ENCODE measurements at places on chromosomes 12 and 14.
A peak's percentile ranks its signal among the peaks of the same experiment; 100 is the strongest.

GRCh38 chr12:76871082-76871481 lies 7.7 kb downstream of the CSRP2 start:
- DNase-seq = no peak

DNA sequence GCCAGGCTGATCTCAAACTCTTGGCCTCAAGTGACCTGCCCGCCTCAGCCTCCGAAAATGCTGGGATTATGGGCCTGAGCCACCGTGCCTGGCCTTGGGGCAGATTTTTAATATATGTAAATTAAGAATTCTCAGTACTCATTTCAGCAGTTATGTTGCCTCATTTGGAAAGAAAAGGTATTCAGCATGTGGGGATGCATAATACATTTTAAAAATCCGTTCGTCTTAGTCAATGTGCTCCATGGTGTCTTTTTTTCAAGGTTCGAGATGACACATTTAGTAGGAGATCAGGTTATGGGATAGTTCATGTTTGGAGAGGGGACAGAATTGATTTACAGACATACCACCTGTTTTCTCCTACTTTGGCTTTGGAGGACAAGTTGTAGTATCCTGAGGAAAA lies 10.2 kb downstream of the SYNE2 start:
- DNase-seq = no peak

- no peak for DNase-seq
Measured at GRCh38 chr12:5713599-5714081, 231.4 kb downstream of the ANO2 start.

DNA sequence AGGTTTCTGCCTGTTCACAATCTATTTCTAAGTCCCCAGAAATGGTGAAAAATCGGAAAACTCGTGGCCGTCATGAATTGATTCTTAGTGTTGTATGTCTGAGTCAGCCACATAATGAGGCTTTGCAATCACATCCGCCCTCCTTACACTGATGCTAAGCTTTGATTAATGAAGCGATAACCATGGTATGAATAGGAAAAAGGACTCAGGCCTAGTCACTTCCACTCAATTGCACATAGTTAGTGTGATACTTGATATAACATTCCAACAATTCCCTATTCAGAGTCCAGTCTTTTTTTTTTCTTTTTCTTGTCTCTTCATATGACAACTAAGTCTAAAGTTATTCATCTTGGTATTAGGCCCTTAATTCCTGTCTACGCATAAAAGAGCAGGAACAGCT lies 1231.0 kb downstream of the VRK1 start:
- DNase-seq = no peak

GRCh38 chr14:32428875-32429274 lies 99.8 kb downstream of the AKAP6 start:
- no peak for DNase-seq

DNA sequence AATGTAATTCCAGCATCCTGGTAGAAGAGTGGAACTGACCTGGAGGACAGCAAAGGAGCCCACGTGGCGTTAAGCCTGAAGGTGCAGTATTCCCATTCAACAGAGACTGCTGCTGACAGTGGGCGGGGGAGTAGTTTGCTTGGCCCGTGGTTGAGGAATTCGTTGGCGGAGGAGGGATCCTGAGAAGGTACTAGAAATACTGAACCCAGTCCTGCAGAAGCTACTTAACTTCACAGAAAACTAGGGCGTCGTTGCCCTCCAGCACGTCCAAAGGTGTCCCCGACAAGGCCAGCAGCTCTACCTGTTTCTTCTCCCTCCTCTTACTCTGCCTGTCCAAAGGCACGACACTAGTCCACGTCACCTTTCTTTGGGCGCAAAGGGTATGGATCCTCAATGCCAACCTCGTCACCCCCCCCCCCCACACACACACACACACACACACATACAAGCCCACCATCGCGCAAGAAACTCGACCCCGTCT lies 303 bp downstream of the PUS7L start:
- peak; percentile 57 for DNase-seq

DNA sequence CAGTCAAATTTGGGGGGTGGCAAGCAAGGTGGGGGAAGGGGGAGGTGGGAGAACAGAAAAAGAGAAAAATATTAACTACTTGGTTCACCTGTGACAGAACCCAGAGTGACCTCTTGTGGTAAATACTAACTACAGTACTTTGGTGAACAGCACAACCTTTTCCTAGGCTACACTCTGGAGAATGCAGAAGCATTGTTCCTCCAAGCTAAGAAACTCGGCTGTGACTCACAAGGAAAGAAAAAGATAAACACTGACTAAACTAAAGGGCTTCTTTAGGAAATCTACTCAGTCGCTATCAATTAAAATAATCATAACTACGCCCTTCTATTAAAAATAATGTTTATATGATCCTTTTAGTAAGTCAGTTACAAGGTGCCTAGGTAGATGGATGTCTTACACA lies 5.4 kb downstream of the KCNH5 start:
- DNase-seq = no peak

DNA sequence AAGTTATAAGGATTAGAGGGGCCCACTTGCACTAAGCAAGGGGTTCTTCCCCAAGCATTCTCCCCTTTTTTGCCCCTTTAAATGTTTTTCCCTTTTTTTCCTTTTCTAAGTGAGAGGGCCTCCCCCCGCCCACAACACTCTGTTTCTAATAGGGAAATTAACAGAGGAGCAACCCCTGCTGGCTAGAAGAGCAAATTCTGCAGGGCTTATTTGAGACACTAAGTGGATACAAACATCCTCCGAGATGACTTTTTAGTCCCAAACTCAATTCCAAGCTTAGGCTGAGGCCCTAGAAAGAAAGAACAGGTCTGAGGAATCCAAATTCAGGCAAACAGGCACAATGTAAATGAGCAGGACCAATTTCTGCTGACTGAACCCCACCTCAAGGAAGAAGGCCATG lies 138.9 kb downstream of the GPR65 start:
- DNase-seq = no peak

DNA sequence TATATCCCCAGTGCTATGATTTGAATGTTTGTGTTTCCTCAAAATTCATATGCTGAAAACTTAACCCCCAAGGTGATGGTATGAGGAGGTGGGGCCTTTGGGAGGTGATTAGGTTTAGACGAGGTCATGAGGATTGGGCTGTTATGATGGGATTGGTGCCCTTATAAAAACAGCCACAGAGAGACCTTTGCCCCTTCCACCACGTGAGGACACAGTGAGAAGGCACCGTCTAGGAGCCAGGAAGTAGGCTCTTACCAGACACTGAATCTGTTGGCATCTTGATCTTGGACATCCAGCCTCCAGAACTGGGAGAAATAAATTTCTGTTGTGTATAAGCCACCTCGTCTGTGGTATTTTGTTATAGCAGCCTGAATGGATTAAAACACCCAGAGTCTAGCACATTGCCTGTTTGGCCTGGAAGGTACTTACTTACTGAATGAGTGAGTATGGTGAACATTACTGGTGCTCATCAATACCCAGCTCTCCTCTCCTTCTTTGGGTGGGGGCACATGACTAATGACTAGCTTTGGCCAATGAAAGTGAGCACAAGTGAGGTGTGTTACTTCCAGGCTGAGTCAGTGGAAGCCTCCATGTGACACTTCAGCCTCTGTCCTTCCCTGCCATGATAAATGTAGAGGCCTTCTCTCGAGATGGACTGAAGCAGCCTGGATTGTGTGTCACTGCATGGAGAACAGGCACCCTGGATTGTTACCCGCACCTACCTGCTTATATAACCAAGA lies 72.4 kb upstream of the CHST11 start:
- no peak for DNase-seq

GRCh38 chr12:92543840-92544239 lies 158.9 kb upstream of the PLEKHG7 start:
- no peak for DNase-seq

GRCh38 chr14:78752518-78753188 lies 582.5 kb downstream of the NRXN3 start:
- no peak for DNase-seq

GRCh38 chr14:64990296-64990695 lies 3.6 kb downstream of the FNTB start:
- DNase-seq = no peak

GRCh38 chr12:6825398-6826124 lies 2.6 kb upstream of the P3H3 start:
- peak; percentile 85 for DNase-seq

- DNase-seq = no peak
Measured at GRCh38 chr12:131950182-131950913, 606 bp downstream of the EP400 start.

- no peak for DNase-seq
Measured at GRCh38 chr12:28704477-28705169, 444.5 kb upstream of the FAR2 start.

- no peak for DNase-seq
Measured at GRCh38 chr14:58272588-58273372, 25.6 kb upstream of the ARID4A start.

DNA sequence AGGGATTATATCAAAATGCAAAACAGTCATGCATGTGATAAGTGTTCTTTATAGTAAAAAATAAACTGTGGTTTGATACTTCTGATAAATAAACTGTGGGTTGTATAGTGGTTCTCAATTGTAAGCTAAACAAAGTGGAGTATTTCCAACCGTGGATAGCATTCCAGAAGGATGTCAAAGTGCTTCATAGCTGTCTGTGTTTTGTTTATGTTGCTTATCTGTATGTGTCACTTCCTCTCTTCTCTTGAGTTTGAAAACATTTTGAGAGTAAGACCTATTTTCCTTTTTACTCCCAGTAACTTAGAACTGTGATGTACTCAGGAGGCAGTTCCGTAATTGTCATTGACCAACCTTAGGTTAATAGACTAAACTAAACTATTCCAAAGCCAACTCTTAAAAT lies 415.8 kb downstream of the TMTC2 start:
- DNase-seq = no peak

DNA sequence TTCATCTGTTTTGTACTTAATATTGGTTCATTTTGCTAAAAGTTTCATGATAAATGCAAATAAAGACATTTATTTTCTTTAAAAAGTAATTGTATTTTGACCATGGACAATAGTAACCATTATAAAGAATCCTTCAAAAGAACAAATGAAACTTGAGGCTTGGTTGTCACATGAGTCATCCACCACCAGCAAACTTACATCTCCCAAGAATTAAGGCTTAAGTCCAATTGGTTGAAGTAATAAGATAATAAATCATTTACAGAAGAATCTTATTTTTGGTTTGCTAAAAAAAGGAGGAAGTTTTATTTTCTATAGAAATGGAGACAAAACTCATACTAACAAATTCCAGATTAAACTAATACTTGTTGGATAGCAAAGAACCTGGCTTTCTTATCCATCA lies 84.8 kb upstream of the KITLG start:
- DNase-seq = no peak

GRCh38 chr12:148676-149416 lies 65.1 kb downstream of the SLC6A12 start:
- no peak for DNase-seq

DNA sequence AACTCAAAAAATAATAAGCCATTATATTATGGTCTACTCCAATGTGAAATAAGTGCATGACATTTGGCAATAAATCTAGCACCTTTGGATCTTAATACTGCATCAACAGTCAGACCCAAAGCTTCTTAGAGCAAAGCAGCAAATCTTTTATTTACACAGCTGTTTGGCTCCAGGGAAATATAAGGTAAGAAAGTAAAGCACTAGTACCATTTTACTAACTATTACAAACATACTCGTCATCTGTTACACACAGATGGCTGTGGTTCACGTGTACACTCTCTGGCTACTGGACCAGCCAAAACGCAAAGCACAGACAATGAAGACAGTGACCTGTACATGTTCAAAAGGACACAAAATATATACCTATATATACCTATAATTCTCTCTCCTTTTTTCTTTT lies 2.8 kb downstream of the FGD6 start:
- no peak for DNase-seq

Data from C1 segment of cervical spinal cord (tissue), 14 donors.